ENCODE measurements at places on chromosomes 5 and 9. TPM values are rescaled to one million over a fixed set of nuclear protein-coding genes. Genes with fewer than 3 reads are reported as not detected.

The STPG3 gene
- not detected for total RNA-seq

The LCN2 gene
- total RNA-seq = not detected

The C1QTNF2 gene
- total RNA-seq = not detected

The AIF1L gene
- 0.22 TPM for total RNA-seq

The MGAT1 gene
- 134 TPM for total RNA-seq

The NKD2 gene
- 15.9 TPM for total RNA-seq

The CARTPT gene
- total RNA-seq = not detected
